SK-MEL-5 (cell line): ENCODE measurements at places on chromosomes 3 and 15.

DNA sequence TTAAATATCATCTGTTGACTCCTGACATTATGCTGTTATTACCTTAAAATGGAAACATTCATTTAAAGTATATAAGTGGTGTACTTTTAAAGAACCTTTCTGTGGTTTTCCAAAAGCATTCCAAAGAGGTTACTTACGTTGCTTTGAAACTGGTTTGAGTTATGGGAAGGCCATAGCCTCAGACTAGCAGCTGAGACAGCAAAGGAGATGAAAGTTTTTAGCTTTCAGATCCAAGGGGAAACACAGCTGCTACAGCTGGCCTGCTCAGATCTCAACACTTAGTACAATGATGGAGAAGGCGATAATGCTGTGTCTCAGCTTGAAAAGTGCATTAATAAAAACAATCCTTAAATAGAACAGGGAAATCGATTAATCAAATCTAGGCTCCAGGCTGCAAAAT, 921.1 kb downstream of the ROBO1 start:
- DNase-seq, result peak; percentile 28

- DNase-seq, result no peak
These were observed 176.2 kb downstream of the EFHB start for GRCh38 chr3:19757773-19758172.

- DNase-seq, result peak; percentile 76
These were observed 11.5 kb upstream of the LMCD1 start for GRCh38 chr3:8490079-8490552.

- no peak for DNase-seq
These were observed 73.8 kb downstream of the ABTB1 start for GRCh38 chr3:127746400-127747057.

- peak; percentile 80 for DNase-seq
These were observed 1.8 kb upstream of the ZSCAN2 start for GRCh38 chr15:84598993-84599392.

GRCh38 chr15:64738226-64739095, 36.9 kb downstream of the RBPMS2 start:
- no peak for DNase-seq

GRCh38 chr3:45564172-45564571, 30.4 kb upstream of the LIMD1 start:
- DNase-seq, result no peak

GRCh38 chr3:174243171-174243570, 616.0 kb upstream of the NAALADL2 start:
- DNase-seq, result no peak

DNA sequence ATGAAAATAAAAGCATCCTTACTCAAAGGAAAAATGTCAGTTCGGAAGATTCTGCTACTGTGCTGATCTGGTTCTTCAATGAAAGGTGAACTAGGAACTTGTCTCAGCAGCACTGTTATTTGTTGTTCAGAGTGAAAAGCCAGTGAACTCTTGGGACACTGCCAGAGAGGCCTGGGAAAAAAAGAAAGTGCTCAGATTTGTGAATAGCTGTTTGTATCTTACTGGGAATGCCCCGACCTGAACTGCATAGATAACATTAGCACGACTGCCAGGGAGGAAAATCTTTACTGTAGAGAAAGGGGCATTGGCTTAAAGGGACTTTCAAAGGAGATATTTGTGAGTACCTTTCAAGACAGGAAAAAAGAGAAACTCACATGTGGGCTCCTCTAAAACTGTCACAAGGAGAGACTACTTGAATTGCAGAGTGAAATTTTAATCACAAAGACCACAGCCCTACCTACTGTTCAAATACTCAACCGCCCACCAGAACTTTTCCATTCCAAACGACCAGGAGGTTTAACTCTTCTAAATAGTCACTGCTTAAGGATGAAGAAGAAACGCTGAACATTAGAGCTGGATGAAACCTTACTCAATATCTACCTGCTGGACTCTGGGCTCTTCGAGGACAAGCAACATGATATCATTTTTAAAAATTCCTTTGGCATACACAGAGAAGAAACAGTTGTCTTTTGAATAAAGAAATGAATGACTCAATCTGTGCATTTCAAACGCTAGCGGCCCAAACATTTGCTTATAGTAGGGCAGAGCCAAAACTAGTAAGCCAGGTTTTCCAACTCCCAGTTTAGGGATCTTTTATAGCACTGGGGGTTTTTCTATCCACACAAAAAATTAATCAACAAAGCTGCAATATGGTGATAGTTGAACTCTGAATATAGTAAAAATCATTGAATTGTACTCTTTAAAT, 13.4 kb downstream of the TAMM41 start:
- DNase-seq, result peak; percentile 78

DNA sequence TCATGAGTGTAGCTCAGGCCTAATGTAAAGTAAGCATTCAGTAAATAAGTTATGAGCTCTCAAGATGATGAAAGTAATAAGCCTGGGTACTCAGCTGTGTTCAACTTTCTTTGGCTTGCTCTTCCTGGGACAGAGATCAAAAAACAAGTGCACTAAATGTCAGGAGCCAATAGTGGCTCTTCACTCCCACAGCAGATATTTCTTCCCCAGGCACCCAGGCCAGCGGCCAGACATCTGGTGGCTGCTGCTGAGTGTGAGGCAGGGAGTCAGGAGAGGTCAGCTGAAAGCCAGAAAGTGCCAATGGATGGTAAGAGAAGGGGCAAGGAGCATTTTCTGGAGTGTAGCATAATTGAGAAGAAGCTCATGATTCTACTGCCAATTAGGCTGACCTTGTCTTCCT, 18.2 kb upstream of the ITGA11 start:
- DNase-seq, result no peak

DNA sequence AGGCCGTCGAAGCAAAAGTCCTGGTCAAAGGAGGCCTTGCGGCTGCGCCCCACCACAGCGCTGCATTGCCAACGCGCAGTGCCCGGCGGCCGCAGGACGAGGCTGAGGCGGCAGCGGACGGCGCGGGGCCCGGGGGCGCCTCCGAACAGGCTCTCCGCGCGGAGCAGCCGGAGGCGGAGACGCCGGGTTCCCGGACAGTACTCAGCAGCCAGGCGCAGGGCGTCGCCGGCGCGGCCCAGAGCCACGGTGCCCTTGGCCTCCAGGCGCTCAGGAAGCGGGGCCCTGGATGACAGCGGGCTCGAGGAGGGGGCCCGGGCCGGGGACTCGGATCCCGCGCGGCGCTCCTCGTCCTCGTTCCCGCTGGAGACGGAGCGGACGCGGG, 1.1 kb downstream of the C2CD4B start:
- DNase-seq, result no peak

DNA sequence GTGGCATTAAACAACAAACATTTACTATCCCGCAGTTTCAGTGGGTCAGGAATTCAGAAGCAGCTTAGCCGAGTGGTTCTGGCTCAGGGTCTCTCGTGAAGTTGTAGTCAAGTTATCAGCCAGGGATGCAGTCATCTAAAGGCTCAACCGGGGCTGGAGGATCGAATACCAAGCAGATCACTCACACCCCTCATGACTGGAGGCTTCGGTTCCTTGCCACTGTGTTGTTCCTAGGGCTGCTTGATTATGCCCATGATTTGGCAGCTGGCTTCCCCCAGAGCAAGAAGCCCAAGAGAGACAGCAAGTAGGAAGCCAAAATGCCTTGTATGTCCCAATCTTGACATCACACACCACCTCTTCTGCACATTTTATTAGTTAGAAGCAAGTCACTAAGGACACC, 33.9 kb upstream of the CDCP1 start:
- no peak for DNase-seq
